Fibroblast of skin of scalp (primary cell): ENCODE measurements at places on chromosomes 4 and X.

DNA sequence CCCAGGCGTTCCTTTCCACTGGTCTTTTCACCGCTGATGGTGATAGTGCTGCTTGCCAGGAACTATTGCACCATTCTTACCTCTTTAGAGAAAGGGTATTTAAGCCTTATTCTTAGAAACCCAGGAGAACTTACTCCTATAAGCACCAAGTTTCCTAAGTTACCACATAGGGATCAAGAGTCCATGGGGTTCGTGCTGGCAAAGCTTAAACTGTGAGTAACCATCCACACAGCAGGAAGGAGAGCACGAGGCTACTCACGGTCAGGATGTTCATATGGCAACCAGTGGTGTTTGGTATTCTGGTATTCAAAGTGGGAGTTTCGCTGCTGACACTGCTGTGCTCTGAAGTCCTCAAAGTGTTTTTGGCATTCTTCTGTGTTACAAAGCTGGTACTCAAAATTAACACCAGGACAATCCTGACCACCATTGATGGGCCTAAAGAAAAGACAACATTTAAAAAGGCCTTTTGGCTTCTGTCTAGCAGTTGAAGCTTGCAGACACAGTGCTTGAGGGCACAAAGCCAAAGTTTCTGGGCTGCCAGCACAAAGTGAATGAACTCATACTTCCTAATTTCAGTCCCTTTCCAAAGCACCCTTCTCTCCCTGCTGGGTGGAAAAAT is 256.9 kb downstream of the ADAMTS3 start:
- peak; percentile 94 for DNase-seq

- DNase-seq: no peak
Observed at GRCh38 chr4:173852775-173853174, 322.7 kb upstream of the HAND2 start.

GRCh38 chr4:52096048-52096447 is 44.9 kb downstream of the SPATA18 start:
- DNase-seq: no peak

DNA sequence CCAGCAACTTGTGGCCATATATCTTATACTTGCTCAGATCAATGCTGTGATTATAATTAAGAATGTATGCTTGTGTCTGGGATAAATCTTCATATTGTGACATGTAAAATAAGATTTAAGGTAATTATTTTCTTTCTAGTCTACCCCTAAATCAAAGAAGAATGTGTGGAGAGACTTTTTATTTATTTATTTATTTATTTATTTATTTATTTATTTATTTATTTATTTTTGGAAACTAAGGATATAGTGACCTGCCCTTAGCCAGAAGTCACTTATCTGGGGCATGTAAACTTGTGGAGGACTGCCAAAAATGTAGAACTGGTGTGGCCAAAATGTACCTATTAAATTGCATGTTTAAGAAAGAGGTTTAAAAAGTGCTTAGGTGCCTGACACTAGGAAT is 144.3 kb downstream of the BEND2 start:
- DNase-seq: no peak

GRCh38 chr4:73315091-73315490 is 56.5 kb upstream of the ANKRD17 start:
- peak; percentile 68 for DNase-seq

DNA sequence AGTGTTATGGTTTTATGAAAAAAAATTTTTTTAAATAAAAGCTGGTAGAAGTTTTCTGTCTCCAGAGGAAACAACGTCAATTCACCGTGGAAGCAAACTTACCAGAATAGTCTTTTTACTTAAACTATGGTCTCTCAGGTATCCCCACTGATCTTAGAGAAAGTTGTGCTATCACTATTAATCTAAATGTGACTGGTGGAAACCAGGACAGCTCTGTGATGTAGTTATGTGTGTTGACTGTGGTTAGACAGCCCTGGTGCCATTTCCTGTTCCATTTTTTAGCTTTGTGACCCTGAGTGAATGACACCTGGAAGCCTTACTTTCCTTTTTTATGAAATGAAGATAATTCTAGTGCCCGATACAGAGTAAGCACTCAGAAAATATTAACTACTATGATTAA is 111.8 kb upstream of the HUWE1 start:
- no peak for DNase-seq

DNA sequence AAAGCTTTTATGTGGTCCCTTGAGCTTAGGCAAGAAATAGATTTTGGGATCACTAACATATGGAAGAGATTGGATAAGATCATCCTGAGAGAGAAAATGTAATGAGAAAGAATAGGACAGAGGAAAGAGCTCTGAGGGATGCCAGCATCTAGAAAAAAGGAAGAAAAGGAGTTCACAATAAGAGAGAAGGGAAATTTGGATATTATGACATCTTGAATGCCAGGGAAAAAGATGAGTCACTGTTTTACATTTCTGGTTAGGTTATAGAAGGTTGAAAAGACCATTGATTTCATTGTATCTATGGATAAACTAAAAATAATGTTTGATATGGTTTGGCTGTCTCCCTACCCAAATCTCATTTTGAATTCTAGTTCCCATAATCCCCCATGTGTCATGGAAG is 208.5 kb downstream of the MAD2L1 start:
- no peak for DNase-seq

DNA sequence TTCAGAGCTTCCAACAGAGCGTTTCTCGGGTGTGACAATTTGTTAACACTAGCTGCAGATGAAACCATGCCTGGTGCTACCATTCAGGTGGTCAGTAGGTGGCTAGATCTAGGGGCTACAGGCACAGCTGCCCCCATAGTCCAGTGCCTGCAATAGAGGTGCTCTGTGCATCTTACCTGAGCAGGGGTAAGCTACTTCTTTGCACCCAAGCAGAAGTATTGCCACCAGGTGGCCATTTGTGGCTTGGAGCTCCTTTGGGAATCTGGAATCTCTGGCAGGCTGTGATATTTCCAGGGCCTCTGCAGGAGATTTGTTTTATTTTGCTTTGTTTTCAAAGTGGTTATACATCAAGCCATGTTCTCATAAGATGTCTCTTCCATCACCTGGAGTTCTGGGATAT is 170.7 kb upstream of the PUDP start:
- DNase-seq: no peak

GRCh38 chrX:41449615-41450014 is 2.5 kb downstream of the NYX start:
- DNase-seq: peak; percentile 38

GRCh38 chr4:67702166-67702565 is 1.2 kb upstream of the UBA6 start:
- no peak for DNase-seq

- no peak for DNase-seq
Observed at GRCh38 chr4:72779241-72779640, 210.2 kb upstream of the ADAMTS3 start.

GRCh38 chr4:108219998-108220397 is 51.3 kb upstream of the LEF1 start:
- no peak for DNase-seq

- peak; percentile 21 for DNase-seq
Observed at GRCh38 chrX:103155201-103155600, 59.7 kb upstream of the BEX4 start.

DNA sequence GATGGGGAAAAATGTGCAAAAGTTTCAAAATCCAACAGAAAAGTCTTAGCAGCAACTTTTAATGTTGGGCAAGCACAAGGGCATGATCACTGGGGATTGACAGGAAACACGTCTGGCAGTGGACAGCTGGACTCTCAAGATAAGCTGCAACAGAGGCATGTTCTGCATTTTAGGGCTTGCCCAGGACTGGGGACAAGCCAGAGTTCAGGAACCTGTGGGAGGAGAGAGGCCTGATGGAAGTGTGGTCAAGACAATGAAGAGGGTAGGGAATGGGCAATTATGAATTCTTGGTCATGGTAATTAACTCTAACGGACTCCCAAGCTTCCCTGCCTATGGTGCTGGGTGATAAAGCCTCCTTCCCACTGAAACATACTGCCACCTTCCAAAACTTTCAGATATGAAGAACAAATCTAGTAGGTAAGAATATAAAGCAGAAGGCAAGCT is 48.4 kb downstream of the ANXA3 start:
- no peak for DNase-seq

- DNase-seq: peak; percentile 45
Observed at GRCh38 chr4:140256335-140256734, 102.4 kb upstream of the MAML3 start.

- peak; percentile 89 for DNase-seq
Observed at GRCh38 chr4:176538217-176538925, 218.6 kb downstream of the SPCS3 start.

DNA sequence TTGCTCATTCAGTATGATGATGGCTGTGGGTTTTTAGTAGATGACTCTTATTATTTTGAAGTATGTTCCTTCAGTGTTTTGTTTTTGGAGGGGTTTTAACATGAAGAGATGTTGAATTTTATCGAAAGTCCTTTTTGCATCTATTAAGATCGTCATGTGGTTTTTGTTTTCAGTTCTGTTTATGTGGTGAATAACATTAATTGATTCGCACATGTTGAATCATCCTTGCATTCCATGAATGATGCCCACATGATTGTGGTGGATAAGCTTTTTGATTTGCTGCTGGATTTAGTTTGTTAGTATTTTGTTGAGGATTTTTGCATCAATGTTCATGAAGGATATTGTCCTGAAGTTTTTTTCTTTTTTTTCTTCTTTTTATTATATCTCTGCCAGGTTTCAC is 347.4 kb upstream of the EPHA5 start:
- DNase-seq: peak; percentile 13

- no peak for DNase-seq
Observed at GRCh38 chrX:86348669-86349068, 200.4 kb downstream of the DACH2 start.

- no peak for DNase-seq
Observed at GRCh38 chr4:13849778-13850177, 222.3 kb upstream of the BOD1L1 start.

DNA sequence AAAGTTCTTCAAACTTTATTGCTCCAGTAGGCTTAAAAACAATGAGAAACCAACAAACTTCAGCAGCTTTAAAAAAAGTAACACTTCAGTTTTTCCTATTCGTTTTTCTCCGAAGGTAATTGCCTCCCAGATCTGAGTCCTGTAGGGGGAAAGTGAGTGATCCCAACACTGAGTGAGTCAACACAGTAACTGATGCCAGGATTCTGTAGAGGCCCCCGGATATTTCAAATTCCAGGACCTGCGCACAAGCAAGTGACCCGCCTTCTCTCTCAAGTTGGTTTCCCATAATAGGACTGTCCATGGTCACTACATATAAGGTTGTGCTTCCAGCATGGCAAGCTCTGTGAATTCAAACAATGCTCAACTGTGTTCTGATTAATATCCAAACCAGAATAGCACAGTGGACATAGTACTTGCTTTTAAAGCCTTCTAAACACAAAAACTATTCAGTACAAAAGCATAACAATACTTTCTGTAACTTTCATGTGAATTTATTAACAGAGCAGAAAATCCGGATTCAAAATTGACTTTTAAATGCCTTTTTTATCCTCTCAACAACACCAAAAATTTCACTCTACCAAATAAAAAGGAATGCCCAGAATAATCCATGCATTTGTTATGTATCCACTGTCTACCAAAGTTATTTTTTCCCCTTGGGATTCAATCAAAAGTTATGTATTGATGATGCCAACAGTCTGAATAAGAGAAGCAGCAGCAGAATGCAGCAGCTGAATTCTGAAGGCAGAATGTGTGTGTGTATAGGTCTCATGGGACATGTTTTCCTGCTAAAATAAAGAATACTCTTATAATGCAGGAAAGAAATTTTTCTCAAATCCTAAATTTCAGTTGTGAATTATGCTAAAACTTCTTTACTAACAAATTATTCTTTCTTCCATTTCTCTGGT is at the start of gene DMD:
Gene DMD (minus strand): TSS at position 194 of the 905 bp plus-strand sequence. CDS start 237 bp downstream, outside the sequence.
- peak; percentile 82 for DNase-seq

- no peak for DNase-seq
Observed at GRCh38 chr4:189769131-189769530, 171.5 kb upstream of the FRG1 start.

- no peak for DNase-seq
Observed at GRCh38 chr4:183469936-183470335, 25.5 kb downstream of the CDKN2AIP start.

- DNase-seq: no peak
Observed at GRCh38 chr4:40800064-40800463, 50.3 kb downstream of the NSUN7 start.

- no peak for DNase-seq
Observed at GRCh38 chr4:8258552-8259212, 10.9 kb upstream of the HTRA3 start.

- no peak for DNase-seq
Observed at GRCh38 chr4:86532851-86533250, 61.3 kb upstream of the PTPN13 start.

DNA sequence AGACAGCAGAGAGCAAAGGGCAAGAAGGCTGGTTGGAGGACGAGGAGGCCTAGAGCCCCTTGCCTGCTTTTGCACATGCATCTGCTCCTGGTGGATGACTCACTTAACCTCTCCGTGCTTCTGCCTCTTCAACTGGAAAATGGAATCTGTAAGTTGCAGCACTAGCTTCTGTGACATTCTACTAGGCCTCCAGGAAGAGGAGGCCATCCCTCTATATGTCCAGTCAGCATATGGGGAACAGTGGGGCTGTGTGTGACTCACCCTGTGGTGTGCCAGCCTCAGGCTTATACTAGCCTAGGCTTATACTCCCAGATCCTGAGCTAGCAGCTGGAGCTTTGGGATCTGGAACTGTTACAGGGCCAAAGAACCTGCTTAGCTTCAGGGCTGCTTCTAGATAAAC is 36.0 kb downstream of the RTL9 start:
- peak; percentile 78 for DNase-seq

DNA sequence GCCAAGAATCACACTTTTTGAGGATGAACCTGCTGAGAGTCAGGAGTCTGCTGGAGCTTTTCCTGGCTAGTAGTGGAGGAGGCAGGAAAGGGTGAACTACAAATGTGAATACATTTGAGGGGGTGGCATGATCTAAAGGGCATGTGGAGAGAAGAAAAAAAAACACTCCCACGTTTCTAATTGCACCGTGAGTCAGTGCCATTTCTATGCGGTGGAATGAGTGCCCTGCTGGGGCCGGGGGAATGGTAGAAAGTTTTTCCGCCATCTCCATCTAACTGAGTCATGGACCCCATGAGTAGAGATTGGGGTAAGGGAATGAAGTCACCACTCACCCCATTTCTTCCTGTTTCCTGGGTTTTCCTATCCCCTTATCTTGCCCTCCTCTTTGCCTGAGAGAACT is 19.8 kb downstream of the BEX3 start:
- peak; percentile 42 for DNase-seq
